Colonic mucosa (tissue), 4 donors: ENCODE measurements at places on chromosomes 13 and 19. TPM values are rescaled to one million over a fixed set of nuclear protein-coding genes. Genes with fewer than 3 reads are reported as not detected.

The CLEC17A gene
- total RNA-seq = 0.12 TPM

- no peak for DNase-seq
These were observed 68.9 kb upstream of the GPR183 start for GRCh38 chr13:99376132-99376531.

- DNase-seq = peak; percentile 86
These were observed 4.3 kb downstream of the CD37 start for GRCh38 chr19:49339301-49340068.

DNA sequence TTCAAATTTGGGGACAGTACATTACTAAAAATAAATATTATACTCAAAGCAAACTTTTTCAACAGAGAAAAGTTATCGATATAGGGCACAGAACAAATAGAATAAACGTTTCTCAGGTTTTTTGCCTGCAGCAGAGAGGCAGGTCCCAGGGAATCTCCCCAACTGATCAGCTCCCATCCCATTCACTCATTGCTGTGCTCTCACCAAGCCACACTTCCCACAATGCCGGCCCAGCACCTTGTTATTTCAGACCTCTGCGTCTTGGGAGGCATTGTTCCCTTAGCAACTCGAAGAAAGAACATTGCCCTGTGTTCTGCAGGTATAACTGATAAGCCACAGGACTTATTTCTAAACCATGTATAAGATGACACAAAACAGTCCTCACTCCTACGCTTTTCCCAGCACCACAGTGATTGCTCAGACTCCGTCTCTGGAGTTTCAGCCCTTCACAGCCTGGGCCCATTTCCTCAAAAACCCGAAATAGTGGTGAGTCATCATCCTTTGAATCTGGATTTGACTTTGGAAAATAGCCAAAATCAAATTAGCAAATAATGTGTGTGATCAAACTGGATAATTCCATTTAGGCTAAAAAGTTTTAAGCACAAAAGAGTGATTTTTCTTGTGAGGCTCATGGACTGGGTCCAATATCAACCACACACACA is 100.4 kb downstream of the DCLK1 start:
- no peak for DNase-seq

- DNase-seq = no peak
These were observed 19.1 kb upstream of the ZNF260 start for GRCh38 chr19:36547001-36547732.

- no peak for DNase-seq
These were observed 23.9 kb upstream of the NCCRP1 start for GRCh38 chr19:39172700-39173501.

GRCh38 chr13:60893801-60894200 is 496.8 kb downstream of the TDRD3 start:
- DNase-seq = no peak

- no peak for DNase-seq
These were observed 49.0 kb upstream of the OXGR1 start for GRCh38 chr13:97043302-97043701.

The KLF12 gene
- 6.3 TPM for total RNA-seq

GRCh38 chr19:2503521-2504109 is 27.7 kb downstream of the GADD45B start:
- DNase-seq = no peak

GRCh38 chr13:80030491-80030890 is 310.4 kb downstream of the SPRY2 start:
- DNase-seq = peak; percentile 59

GRCh38 chr19:19626516-19627472 is 1.2 kb downstream of the LPAR2 start:
- DNase-seq = no peak

- DNase-seq = no peak
These were observed 13.8 kb downstream of the KLC3 start for GRCh38 chr19:45354241-45354842.

GRCh38 chr13:91594061-91594460 is 195.6 kb downstream of the GPC5 start:
- DNase-seq = no peak

The CBLC gene
- total RNA-seq = 78.0 TPM
